GM12891 (cell line): ENCODE measurements at places on chromosomes 6 and 20.

DNA sequence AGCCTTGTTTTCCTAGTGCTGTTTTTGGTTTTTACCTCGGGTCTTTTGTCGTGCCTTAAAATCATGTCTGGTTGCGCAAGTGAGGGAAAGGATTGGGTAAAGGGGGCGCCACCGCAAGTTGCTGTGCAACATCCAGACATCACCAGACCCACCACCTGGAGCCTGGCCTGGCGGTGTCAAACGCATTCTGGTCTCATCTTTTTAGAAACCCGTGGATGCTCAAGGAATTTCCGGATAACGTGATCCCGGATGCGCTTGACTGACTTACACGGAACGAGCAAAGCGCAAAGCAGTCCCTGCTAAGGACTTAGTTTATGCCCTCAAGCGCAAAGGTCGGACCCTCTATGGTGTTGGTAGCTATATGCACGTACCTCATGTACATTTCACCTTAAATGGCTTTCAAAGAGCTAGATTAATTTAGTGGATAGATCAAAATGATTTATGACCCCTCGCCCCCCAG is 105.2 kb downstream of the OR2B2 start:
- DNase-seq: no peak

GRCh38 chr6:26024651-26025046 is 62.0 kb downstream of the TRIM38 start:
- no peak for DNase-seq

DNA sequence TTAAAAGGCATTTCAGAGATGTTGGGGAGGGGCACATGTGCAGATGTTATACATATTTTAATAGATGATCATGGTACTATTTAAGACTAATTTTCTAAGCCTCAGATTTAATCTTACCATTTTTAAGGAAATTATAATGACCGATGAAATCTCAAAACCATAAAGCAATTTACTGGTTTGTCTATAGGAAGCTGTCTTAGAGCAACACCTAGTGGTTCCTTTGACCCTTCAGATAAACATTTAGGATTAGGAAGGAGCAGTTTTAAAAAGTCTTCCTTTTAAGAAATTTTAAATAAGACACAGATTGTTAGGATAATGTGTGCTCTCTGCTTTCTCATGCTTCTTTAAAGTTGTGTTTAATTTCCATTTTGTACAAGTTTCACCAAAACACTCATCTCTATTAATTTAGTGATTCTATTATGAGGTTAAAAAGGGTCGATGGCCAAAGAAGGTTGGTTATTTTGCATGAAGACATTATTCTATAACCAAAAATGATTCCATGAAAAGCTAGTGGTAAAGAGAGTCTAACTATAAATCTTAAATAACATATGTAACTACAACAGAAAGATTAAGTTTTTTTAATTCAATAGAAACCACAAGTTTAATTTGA is 376.4 kb downstream of the HACE1 start:
- no peak for DNase-seq

GRCh38 chr6:73586416-73586974 is 65.7 kb upstream of the EEF1A1 start:
- no peak for DNase-seq

DNA sequence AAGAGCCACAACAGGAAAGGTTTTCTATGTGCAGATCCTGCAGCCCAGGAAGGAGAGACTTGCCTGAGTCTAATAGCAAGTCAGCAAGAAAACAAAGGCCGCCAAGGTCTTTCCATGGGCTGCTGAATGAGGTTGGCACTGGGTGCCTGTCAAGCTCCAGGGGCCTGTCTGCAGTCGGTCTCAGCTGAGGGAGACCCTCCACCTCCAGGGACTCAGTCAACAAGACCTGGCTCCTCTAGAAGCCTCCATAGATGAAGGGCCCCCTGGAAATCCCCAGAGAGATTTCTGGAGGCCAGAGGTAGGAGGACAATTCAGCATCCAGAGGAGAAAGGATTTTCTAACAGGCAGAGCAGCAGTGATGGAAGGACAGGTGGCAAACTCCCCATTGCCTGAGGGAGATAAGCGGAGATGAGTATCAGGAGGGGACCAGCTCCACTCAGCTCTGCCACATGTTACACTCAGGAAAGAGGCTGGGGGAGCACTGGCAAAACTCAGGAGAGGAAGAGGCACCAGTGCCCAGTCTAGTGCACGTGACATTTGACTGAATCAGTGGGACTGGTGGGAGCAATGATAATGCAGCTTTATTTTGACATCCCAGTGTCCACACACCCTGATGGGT is 33.5 kb upstream of the FKBP1A start:
- DNase-seq: no peak

DNA sequence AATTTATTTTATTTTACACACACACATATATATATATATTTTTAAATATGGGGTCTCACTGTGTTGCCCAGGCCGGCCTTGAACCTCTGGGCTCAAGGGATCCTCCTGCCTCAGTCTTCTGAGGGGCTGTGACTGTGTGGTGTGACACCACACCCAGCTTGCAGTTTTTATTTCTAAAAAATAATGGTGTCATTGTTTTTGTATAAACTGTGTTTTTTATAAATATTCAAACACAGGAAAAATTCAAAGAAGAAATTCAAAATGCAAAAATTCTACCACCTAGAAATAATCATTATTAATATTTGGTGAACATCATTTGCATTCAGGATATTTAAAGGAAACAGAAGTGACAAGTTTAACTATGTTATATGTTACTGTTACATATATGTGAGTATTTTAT is 3.1 kb downstream of the CCDC28A start:
- DNase-seq: no peak
